ENCODE measurements at places on chromosomes 7 and 10.

GRCh38 chr7:113143486-113144257 is 25.3 kb upstream of the SMIM30 start:
- no peak for DNase-seq

DNA sequence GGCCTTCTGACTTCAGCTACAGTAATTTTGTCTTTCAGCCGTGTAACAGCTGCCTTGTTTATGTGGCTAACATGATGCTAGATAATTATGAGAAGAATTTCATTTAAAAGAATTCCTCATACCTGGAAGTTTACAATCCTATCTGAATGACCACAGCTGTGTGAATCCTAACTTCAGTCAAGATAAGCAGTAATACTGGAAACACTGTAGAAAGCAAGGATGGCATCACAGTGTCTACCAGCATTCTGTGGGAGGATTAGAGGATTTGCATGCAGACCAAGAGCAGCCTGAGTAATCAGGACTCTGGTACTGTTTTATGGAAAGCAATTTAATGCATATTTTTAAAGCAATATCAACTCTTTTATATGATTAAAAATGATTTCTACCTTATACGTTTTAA is 282.4 kb downstream of the EXOC4 start:
- DNase-seq, result no peak

DNA sequence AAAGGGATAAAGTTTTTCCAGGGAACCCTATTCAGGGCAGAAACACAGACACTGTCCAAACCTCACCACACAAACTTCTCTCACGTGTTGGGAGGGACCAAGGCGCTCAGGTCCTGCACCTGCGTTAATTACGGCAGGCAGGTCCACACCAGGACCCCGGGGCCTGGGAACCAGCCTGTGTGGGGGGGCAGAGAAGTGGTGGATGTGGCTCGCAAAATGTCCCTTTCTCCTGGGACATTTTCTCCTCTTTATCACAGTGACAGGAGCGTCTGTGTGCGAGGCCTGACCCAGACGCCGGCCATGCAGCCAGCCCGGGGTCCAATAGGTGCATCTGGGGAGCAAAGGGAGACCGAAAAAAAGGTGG is 73.4 kb upstream of the ZNF722 start:
- no peak for DNase-seq

DNA sequence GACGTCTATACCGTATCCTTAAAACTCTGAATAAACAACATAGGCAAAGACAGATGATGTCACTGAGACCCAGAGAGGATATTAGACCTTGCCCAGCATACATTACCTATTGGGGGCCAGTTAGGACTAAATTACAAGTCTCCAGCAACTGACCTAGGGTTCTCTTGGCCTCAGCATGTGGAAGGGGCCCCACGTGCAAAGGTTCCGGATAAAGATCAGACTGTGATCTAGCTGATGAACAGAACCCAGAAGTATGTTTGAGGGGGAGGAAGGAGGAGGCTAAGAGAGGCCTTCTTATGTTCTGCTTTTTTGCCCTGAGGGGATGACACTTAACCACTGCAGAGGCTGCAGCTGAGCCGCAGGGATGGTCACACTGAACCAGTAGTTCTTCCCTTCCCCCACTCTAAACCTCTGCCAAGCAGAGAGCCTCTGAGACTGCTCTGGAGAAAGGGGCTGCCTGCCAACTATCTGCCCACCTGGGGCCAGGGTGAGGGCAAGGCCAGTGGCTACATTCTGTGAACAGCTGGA is 24.0 kb upstream of the KMT2C start:
- DNase-seq, result no peak

DNA sequence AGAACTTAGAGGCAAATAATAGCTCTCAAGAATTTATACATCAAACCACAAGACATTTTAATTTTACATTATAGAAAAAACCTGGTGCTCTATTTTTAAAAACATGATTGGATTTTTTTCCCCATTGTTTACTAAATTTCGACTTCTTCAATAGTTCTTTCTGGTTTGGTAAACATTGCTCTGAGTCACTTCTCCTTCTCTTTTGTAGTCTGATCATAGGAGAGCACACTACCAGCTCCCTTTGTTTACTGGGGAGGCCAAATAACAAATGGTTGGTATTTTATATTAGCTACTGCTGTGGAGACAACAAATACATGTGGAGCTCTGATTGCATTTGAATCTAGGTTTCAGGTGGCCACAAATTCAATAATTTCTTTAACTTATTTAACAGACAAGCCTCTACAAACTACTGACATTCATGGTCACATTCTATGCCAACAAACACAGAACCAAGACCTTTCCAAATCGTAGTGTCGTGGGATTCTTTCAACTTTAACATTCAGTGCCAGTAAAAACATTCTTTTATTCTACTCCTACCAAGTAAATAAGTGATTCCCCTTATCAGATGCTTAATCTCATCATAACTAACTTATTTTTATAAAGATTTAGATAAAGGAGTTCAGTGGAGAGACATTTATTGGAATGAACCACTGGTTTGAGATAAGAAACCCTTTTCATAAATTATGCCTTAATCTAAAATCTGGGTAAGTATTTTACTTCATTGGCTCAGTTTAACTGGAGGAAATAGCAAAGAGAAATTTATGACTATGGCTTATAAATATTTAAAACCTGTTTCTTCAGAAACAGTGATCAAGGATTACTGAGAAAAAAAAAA is 17.7 kb upstream of the FXYD4 start:
- no peak for DNase-seq

DNA sequence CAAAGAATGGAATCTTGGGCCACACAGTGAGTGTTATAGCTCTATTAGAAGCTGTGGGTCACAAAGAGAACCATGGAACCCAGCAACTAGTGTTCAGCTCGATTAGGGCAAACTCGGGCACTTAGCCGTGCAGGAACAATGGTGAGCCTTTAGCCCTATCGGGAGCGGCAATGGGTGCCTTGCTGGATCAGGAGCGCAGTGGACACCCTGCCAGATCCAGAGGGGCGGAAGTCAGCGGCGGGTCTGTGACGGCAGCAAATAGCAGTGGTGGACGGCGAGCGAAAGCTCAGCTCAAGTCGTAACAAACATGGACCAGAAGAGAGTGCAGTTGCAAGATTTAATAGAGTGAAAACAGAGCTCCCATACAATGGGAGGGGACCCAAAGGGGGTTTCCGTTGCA is 43.9 kb upstream of the NRG3 start:
- no peak for DNase-seq

GRCh38 chr10:13234172-13234571 is at the start of gene UCMA:
UCMA (minus strand) TSS chr10:13234374; CDS start chr10:13234258, 116 bp downstream.
- DNase-seq, result no peak

GRCh38 chr7:156177422-156178055 is 365.3 kb upstream of the SHH start:
- no peak for DNase-seq

- no peak for DNase-seq
Measured at GRCh38 chr7:112448891-112449290, 1.4 kb upstream of the IFRD1 start.

GRCh38 chr7:14288701-14289100 is 299.2 kb upstream of the ETV1 start:
- DNase-seq, result no peak

- DNase-seq, result no peak
Measured at GRCh38 chr10:5555881-5556280, 31.1 kb downstream of the CALML3 start.

DNA sequence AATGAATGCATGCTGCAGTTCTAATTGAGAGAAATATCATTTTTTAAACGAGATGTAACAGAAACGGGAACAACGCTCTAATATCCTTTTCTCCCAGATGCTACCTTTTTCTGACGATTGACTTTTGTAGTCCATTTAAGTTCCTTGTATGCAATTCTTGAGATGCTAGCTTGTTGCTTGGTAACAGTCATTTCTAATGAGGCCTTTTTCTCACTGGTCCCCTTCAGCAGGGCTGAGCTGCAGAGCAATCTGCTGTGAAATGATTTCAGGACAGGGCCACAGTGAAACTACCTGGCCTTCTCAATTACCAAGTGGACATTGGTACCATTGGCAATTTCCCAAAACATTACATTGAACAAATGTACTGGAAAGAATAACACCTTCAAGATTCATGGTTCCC is 26.2 kb upstream of the FOXK1 start:
- DNase-seq, result no peak

DNA sequence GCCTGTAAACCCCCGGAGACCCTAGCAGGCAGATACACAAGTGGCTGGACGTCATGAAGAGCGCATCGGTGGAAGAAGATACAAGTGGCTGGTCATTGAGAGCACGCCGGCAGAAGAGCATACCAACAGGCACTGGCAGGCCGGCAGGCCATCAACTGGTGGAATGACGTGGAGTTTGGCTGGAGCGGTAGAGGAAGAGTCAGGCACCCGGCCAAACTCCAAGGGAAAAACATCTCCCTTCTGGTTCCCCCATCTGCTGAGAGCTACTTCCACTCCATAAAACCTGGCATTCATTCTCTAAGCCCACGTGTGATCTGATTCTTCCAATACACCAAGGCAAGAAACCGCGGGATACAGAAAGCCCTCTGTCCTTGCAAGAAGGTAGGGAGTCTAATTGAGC is 113.4 kb upstream of the NPSR1 start:
- no peak for DNase-seq

- no peak for DNase-seq
Measured at GRCh38 chr10:43775384-43775783, 126.7 kb upstream of the ZNF32 start.

DNA sequence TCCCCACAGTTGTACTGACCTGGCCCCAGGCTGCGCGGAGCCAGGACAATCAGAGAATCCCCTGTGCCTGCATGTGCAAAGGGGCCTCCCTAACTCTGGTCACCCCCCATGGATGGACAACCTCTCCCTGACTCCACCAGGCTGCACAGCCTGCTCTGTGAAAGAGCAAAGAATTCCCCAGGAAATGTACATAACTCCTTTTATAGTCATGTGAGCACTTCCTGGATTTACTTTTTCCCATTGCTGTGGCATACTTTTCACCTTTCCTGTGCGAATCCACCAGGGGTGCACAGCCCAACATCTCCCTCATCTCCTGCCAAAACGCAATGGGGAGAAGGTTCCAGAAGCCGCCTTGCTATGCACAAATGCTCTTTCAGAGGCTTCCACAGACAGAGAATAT is 27.9 kb downstream of the FGFR2 start:
- DNase-seq, result no peak

- no peak for DNase-seq
Measured at GRCh38 chr7:44463169-44463808, 27.2 kb downstream of the NUDCD3 start.

DNA sequence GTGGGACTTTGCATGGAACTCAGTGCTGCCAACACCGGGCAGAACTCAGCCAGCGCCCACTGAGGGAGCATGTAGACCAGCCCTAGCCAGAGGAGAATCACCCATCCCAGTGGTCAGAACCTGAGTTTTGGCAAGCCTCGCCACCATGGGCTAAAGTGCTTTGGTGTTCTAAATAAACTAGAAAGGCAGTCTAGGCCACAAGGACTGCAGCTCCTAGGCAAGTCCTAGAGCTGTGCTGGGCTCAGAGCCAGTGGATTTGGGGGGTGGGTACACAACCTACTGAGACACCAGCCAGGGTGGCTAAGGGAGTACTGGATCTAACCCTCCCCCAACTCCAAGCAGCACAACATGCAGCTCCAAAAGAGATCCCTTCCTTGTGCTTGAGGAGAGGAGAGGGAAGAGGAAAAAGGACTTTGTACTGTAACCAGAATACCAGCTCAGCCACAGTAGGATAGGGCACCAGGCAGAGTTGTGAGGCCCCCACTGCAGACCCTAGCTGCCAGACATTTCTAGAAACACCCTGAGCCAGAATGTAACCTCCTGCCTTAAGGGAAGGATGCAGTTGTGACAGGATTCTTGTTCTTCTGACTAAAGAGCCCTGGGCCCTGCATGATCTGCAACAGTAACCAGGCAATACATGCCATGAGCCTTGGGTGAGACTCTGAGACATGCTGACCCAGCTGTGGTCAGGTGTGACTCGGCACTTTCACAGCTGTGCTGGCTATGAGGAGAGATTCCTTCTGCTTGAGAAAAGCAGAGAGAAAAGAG is 24.4 kb downstream of the GSDME start:
- no peak for DNase-seq

DNA sequence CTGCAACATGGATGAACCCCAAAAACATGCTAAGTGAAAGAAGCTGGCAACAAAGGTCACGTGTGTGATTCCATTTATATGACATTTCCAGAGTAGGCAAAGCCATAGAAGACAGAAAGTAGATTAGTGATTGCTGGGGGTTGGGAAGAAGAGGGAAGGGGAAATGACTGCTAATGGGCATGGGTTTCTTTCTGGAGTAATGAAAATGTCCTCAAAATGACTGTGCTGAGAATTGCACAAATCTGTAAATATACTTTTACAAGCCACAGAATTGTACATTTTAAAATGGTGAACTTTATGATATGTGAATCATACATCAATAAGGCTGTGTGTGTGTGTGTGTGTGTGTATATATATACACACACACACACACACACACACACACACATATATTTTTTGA is 15.8 kb downstream of the MMS19 start:
- DNase-seq, result no peak

GRCh38 chr10:3803927-3804741 is 19.1 kb upstream of the KLF6 start:
- no peak for DNase-seq
